ENCODE measurements at places on chromosomes 4 and X.

DNA sequence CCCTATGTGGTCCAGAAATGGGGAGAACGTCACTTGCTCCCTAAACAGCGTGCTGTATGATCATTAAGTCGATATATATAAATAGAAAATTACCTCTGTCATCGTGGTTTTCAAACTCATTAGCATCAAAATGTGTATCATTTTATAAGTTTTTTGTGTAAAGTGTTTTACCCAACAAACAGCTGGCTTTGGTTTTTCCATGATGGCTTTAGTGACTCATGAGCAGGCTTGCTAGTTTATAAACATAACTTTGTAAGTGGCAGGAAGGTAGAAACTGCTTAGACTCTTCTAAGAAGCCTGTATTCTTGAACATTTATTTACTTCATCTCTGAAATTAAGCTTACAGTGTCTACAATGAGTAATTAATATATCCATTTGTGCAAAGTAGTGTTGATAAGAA lies 108.4 kb upstream of the DIPK2B start:
- DNase-seq: no peak

- no peak for DNase-seq
Measured at GRCh38 chrX:104187931-104188330, 21.7 kb downstream of the FAM199X start.

- peak; percentile 27 for DNase-seq
Measured at GRCh38 chrX:150767475-150768131, 74.4 kb downstream of the MTMR1 start.

DNA sequence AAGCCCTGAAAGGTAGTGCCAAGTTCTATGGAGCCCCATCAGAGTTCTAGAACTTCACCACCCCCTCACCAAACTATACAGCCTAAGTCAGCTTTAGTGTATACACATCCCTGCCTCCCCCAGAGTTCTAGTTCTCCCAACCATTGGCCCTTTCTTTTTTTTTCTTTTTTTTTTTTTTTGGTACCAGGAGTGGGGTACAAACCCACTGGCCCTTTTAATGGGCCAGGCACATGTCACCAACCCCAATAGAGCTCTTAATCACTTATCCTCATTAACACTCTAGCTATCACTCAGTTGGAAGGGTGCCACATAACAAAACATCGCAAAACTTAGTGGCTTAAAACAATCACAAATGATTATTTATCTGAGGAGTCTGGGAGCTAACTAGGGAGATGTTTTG lies 588.6 kb downstream of the BCOR start:
- DNase-seq: no peak

DNA sequence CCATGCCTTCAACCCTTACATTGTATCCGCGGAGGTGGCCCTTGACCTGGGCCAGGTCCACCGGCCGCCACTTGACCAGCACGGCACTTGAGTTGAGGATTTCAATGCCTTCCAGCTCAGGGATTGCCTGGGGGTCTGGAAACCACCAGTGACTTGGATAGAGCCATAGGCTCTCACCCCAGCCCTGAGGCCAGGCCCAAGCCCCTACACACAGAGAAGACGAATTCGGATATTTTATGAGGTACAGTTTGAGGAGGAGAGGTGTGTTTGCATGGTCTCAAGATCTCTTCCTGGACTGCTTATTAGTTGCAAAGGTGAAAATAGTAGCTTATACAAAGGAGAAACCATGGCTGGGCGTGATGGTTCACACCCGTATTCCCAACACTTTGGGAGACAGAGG lies 20.3 kb downstream of the L1CAM start:
- no peak for DNase-seq

DNA sequence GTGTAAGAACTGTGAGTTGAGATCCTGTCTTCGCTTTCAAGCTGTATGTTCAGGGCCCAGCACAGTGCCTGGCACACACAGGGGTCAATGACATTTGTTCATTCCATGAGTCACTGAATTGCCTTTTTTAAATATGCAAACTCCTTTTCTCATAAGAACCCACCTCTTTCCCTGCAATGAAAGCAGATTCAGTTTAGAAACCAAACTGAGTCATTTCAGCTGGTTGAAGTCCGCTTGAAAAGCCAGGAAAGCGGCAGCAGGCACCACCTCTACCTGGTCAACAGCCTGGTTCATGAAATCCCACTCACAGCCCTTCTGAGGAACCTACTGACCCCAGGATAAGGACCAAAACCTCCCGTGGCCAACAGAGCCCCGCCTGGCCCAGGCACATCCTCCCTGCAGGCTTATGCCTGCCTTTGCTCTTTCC lies 4.5 kb upstream of the C1QTNF7 start:
- DNase-seq: peak; percentile 30

DNA sequence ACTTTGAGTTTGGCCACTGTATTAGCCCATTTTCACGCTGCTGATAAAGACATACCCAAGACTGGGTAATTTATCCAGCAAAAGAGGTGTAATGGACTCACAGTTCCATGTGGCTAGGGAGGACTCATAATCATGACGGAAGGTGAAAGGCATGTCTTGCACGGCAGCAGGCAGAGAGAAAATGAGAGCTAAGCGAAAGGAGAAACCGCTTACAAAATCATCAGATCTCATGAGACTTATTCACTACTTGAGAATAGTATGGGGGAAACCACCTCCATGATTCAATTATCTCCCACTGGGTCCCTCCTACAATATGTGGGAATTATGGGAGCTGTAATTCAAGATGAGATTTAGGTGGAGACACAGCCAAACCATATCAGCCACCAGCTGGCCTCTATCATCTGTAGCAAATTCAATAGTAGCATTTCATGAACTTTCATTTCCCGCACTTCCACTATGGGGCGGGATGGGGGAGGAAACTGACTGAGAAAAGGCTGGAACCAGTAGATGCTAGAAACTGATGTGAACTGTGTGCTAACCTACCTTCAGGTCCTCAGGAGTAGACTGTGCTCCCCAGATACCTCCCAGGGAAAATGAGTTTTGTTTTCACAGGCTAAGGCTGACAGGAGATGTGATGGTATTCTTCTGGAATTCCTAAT lies 35.3 kb upstream of the LGI2 start:
- DNase-seq: no peak

- no peak for DNase-seq
Measured at GRCh38 chrX:117992192-117992723, 124.4 kb downstream of the KLHL13 start.

GRCh38 chr4:1960170-1960825 lies 48.5 kb downstream of the NELFA start:
- DNase-seq: no peak

DNA sequence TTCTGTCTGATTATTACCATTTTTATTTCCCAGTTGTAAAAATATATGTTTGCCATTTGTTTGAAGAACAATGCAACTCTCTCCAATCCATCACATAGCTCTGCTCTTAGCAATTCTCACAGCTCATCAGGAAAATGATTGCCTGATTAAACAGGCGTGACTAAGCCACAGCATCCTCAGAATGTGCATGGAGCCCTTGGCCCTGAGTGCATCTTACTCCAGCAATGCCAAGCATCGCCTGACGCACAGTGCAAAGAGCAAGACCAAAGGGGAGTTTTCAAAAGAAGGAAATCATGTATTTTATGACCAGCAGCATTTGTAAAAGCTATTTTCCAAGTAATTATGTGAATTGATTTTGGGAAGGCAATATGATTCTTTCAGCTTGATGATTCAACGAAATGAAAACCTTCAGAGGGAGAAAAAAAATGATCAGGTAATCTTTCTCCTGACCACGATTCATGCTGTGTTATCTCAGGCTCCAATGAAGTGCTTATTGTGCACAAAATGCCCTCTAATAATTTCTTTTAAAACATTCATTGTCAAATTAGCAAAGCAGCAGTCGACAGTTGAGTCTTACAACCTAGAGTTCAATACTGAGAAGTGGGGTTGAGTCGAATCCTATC lies 138.0 kb upstream of the FAM9B start:
- no peak for DNase-seq

GRCh38 chr4:143156853-143157252 lies 27.9 kb upstream of the USP38 start:
- DNase-seq: no peak

GRCh38 chr4:157996061-157997028 lies 176.5 kb downstream of the GASK1B start:
- DNase-seq: no peak

DNA sequence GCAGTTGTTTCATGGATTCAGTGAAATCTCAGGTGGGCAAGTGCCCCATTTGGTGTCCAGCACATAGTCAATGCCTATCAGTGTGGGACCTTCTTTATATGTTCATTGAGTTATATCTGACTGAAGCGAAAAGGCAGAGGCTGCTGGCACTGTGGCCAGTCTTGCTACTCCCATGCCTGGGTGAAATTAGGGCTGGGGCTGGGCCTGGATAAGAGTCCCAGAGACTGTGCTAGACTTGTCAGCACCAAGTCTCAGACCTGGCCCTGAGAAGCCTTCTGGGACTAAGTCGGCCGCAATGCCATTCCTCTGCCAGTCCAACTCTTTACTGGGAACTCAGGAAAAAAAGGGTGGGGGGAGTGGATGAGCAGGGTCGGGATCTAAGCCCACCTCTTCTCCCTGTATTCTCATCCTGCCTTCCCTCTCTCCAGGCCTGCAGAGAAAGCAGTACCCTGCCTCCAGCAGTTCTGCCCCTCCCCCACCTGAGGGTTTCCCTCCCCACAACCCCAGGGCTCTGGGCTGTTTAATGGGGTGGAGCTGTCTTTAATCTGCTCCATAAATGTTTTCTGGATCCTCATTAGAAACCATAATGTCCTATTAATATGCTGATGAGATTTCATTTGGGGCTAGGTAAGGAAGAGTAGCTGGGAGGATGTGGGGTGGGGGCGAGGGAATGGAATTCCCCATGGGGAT lies 153.5 kb upstream of the PJA1 start:
- no peak for DNase-seq

GRCh38 chr4:15147714-15148113 lies 145.4 kb downstream of the CPEB2 start:
- DNase-seq: no peak

GRCh38 chr4:130124066-130124465 lies 1028.1 kb downstream of the C4orf33 start:
- DNase-seq: no peak

DNA sequence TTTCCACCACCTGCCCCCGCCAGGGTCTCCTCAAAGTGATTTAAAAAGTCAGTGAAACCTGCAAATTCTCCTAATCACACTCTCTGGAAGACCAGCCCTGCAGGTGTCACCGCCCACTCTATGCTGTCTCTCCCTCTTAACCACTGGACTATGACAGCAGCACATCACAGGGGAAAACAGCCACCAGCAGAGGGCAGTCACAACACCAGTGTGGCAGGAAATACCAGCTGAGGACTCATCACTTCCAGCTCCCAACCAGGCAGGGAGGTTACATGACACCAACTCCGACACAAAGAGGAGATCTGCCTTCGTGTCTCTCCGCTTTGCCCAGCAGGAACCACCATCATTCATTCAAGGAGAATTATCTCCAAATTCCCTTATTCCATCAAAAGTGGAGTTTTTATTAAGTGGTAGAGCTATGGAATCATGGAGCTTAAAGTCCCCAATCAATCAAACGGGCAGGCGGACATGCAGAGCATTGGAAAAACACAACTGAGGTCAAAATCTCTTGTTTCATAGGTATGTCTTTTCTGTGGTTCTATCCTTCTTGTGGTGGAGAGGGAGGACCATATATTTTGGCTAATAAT lies 91.3 kb downstream of the NSUN7 start:
- DNase-seq: peak; percentile 92

GRCh38 chr4:16814361-16814760 lies 84.1 kb downstream of the LDB2 start:
- DNase-seq: no peak

DNA sequence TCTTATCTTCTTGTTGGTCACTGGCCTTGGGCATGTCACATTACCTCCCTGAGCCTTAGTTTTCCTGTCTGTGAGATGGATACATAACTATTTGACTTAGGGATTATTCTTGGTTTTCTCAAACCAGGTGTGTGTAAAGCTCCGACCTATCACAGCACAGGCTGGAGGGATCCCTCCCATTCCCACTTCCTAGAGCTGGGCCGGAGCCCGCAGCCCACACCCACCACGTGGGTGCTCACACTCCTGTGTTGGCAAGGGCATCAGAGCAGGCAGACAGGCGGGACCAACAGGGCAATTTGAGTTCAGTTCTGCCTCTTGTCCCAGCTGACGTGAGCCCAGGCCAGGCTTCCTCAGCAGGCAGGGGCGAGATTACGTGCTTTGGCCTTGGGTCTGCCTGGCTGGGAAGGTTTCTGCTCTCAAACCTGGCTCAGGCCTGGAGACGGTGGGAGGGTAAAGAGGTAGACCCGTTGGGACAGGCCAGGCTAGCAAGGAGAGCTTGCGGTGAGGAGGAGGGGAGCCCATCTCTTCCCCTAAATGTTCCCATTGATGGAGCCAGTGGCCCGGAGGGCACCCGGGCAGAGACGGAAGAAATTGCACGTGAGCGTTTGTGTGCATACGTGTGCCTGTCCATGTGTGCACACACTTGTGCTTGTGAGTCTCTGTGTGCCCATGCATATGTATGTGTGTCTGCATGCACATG lies 734 bp upstream of the SH3TC1 start:
- no peak for DNase-seq

GRCh38 chr4:47733302-47734175 lies 104.3 kb downstream of the CORIN start:
- DNase-seq: no peak

- DNase-seq: no peak
Measured at GRCh38 chr4:13705521-13706041, 78.1 kb upstream of the BOD1L1 start.

GRCh38 chr4:82138374-82138773 lies 235.4 kb downstream of the HNRNPD start:
- peak; percentile 24 for DNase-seq

DNA sequence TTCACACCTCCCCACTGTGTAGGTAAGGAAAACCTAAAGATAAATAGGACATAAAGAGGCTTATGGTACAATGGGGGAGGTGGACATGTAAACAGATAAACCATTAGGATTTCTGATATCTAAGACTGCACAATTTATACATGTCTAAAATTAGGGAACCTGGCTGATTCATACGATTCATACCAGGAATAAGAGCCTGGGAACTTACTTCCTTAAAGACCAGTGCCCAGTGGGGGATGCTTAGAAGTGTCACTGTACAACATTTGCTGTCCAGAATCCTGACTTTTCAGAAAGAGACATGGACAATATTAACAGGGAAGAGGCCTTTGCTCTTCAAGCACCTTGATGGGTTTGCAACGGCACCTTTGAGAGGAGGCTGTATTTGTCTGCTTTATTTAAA lies 116.8 kb upstream of the KIT start:
- no peak for DNase-seq

GRCh38 chr4:156476359-156476758 lies 495.2 kb downstream of the PDGFC start:
- DNase-seq: no peak

DNA sequence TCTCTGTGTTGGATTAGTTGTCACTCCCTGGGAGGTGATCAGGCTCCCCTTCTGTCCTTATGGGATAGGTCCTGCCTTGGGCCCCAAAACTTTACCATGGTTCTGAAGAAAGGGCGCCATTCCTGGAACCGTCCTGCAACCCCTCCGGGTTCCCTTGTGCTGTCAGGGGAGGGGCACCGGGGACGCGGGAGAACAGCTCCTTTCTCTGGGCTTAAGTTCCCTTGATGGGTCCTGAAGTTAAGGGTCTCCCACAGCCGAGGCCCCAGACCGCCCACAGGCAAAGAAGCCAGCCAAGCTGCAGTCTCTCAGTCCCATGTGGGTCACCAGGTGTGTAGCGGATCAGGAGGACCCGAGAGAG lies 44.8 kb downstream of the UGT2A3 start:
- DNase-seq: no peak

GRCh38 chr4:138555584-138555983 lies 313.4 kb upstream of the SLC7A11 start:
- no peak for DNase-seq

- no peak for DNase-seq
Measured at GRCh38 chr4:143397887-143398286, 61.2 kb downstream of the GAB1 start.
